ENCODE measurements at places on chromosomes 5 and 9. TPM values are rescaled to one million over a fixed set of nuclear protein-coding genes. Genes with fewer than 3 reads are reported as not detected.

DNA sequence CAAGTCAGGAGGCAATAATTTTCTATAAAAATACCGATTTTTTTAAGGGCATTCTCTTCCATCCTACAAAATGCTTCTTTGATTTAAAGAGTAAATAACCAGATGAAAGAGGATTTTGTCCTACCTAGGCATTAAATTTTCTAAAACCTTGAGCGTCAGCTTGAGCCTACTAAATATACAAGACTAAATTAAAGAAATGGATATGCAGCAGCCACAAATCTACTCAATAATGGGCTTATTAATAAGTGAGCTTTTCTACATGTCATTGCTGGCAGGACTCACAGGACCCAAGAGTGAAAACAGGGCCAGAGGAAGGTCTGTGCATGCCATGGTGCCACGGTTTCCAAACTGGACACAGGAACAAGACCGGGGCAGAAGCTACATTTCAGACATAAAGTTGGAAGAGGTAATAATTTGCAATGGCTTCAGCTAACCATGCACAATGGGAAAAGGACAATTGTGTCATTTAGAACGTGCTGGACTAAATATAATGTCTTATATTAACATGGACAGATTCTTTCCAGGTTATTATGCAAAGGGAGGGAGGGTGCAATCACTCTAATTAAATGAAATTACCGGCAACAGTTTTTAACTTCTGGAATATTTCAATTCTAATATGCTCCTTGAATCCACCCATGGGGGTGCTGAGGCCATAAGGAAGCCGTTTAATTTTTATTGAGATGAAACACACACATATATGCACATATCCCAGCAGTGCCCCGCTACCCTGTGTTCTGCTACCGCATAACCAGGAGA is 5.2 kb downstream of the WHRN start:
- DNase-seq: no peak
- no peaks in the 10 kb centered on the region for H3K36me3 ChIP-seq
- no peak overlapping the region for H3K27ac ChIP-seq
- peaks cover 16% of the 10 kb centered on the region for H3K27me3 ChIP-seq
- H3K4me3 ChIP-seq: no peak overlapping the region
- no peaks in the 10 kb centered on the region for H3K4me1 ChIP-seq

DNA sequence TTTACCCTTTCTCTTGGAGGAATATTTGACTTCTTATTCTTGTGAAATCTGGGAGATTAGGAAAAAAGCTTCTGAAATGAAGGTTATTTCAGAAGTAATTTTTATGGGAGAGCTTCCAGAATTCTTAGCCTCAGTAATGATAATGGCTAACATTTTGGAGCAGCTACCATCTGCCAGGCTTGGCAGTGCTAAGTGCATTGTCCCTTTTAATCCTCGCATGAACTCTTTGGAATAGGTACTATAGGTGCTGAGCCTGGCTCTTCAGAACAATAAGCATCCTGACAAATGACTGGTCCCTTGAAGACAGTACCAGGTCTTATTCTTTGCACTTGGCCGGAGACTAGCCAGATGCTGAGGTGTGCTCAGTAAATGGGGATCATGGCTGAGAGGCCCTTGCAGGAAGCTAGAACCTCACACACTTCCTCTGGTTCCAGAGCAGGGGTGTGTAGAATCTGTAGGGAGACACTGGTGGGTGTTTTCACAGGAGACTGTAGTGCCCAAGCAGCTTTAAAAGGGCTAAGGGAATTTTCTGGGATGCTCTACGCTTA is 90.7 kb downstream of the RCL1 start:
- no peak overlapping the region for H3K27ac ChIP-seq
- H3K27me3 ChIP-seq: peaks cover 1% of the 10 kb centered on the region
- H3K36me3 ChIP-seq: no peaks in the 10 kb centered on the region
- H3K4me3 ChIP-seq: no peak overlapping the region
- no peaks in the 10 kb centered on the region for H3K4me1 ChIP-seq

DNA sequence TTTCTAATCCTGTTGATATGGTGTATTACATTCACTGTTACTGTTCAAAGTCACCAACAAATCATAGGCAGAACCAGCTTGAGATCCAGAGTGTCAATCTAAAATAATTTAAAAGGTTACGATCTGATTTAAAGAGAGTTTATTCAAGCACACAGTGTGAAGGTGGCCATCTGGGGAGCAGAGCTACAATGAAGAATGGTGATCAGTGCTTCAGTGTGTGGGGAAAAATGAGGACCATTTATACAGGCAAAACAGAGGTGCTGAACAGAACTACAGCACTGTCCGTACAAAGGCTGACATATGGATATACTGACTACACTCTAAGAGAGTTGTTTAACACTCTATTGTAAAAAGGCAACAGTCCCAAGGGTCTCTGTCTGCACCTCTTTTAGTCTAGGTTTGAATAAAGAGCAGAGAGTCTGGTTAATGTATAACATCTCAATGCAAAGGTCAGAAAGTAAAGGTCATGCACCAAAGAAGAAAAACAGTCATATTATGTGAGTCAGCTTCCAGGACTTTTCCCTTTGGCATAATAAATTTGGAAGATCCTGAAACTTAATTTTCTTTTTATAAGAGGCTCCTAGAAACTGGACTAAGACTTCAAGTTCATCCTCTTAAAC is 29.7 kb upstream of the TDRD7 start:
- no peak overlapping the region for H3K4me3 ChIP-seq
- peaks cover 1% of the 10 kb centered on the region for H3K27me3 ChIP-seq
- H3K36me3 ChIP-seq: no peaks in the 10 kb centered on the region
- DNase-seq: no peak

- peaks cover 14% of the 10 kb centered on the region for H3K4me1 ChIP-seq
- H3K27ac ChIP-seq: no peak overlapping the region
- H3K36me3 ChIP-seq: no peaks in the 10 kb centered on the region
- no peak overlapping the region for H3K4me3 ChIP-seq
- DNase-seq: no peak
These were observed 57.1 kb downstream of the SLIT3 start for GRCh38 chr5:169243651-169244422.

DNA sequence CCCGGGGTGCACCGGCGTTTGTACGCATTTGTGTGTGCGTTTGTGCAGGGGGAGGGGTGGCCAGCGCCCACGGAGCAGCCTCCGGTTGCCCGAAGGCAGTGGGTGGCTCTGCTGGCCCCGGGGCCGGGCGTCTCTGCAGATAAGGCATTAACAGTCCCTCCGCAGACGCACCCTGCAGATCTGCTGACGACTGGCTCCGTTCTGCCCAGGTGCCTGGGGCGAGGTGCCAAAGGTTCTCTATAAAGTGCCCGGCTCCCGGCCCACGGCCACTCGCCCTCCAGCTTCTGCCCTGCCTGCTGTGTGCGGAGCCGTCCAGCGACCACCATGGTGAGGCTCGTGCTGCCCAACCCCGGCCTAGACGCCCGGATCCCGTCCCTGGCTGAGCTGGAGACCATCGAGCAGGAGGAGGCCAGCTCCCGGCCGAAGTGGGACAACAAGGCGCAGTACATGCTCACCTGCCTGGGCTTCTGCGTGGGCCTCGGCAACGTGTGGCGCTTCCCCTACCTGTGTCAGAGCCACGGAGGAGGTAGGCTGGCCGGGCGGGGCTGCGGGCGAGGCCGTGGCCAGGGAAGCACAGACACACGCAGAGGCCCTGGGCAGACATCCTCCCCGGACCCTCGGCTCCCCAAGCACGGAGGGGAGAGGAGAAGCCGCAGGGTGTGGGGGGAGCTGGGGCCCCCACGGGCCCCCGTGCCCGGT is at the start of gene SLC6A19:
Gene SLC6A19, plus strand, starts transcription at position 269 of the 699 bp plus-strand sequence. Its CDS starts 56 bp downstream, at position 325.
- H3K27me3 ChIP-seq: peaks cover 14% of the 10 kb centered on the region
- no peak within 1 kb of the TSS for H3K4me3 ChIP-seq
- DNase-seq: no peak
- H3K36me3 ChIP-seq: no peaks in the 10 kb centered on the region

- no peak overlapping the region for H3K4me3 ChIP-seq
- no peaks in the 10 kb centered on the region for H3K36me3 ChIP-seq
- no peak overlapping the region for H3K27ac ChIP-seq
- peaks cover 1% of the 10 kb centered on the region for H3K27me3 ChIP-seq
These were observed 296.3 kb upstream of the NMUR2 start for GRCh38 chr5:152701305-152701949.

DNA sequence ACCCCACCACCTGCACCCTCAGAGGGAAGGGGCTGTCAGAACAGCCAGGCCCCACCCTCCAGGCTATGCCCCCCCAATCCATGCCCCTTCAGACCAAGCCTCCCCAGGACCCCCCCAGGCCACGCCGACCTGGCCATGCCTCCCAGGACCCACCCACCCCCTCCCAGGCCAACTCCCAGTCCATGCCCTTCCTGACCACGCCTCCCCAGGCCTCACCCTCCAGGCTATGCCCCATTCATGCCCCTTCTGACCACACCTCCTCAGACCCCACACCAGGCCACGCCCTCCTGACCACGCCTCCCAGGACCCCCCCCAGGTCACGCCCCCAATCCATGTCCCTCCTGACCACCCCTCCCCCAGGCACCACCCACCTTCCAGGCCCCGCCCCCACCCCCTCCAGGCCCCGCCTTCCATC is 27.6 kb downstream of the TPPP start:
- H3K4me3 ChIP-seq: no peak overlapping the region
- no peaks in the 10 kb centered on the region for H3K4me1 ChIP-seq
- peaks cover 16% of the 10 kb centered on the region for H3K36me3 ChIP-seq
- DNase-seq: no peak

DNA sequence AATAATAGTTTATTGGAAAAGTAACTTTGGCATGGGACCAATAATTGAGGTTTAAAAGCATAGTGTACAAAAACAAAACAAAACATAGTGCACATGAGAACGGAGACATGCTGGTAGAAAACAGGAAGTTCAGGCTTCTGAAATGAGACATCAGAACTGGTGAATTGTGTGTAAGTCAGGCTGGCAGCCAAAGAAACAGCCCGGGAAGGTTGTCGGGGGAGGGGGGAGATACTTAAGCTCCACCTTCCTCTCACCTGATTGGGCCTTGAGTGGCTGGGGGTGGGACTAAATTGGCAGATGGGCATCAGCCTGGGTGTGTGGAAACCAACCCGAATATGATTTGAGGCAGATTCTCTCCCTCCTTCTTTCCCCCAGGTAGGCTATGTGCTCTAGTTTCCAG is 256.3 kb downstream of the SMARCA2 start:
- no peaks in the 10 kb centered on the region for H3K36me3 ChIP-seq
- H3K27me3 ChIP-seq: peaks cover 1% of the 10 kb centered on the region
- no peak overlapping the region for H3K27ac ChIP-seq
- H3K4me1 ChIP-seq: no peaks in the 10 kb centered on the region
- H3K4me3 ChIP-seq: no peak overlapping the region

DNA sequence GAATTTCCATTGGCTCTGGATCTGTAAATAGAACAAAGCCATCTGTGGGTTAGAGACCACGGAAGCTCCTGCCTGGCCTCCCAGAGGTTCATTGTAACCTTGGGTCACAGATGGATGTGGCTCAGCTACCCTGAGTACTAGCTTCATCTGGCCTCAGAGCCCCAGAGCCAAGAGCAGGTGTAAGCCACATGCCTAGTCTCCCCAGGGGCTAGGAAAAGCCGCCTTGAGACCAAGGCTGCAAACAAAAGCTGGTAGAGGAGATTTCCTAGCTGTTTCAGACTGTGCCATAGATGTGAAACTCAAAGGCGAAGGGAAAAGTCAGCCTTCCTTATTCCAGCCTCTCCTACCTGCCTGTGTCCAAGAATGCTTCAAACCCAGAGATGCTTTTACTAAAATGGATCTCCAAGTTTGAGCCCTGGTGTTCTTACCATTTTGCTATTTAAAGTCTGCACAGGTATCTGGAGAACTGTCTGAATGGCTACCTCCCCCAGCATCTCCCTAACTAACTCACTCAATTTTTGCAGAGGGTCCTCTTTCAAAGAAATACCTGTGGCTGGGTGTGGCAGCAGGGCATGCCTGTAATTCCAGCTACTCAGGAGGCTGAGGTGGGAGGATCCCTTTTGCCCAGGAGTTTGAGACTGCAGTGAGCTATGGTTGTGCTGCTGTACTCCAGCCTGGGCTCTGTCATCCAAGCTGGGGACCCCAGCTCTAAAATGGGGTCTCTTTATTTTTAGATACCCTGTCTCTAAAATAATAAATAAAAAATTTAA is 42.3 kb upstream of the MAP1B start:
- H3K36me3 ChIP-seq: no peaks in the 10 kb centered on the region
- no peak for DNase-seq
- no peak overlapping the region for H3K4me3 ChIP-seq
- peaks cover 4% of the 10 kb centered on the region for H3K4me1 ChIP-seq

DNA sequence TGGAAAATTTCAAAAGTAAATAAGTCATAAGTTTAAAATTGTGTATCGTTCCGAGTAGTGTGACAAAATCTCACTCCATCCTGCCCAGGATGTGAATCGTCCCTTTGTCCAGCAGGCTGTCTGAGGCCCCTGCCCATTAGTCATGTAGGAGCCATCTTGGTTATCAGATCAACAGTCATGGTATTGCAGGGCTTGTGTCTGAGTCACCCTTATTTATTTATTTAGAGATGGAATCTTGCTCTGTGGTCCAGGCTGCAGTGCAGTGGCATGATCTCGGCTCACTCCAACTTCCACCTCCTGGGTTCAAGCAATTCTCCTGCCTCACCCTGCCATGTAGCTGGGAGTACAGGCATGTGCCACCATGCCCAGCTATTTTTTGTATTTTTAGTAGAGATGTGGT is 30.2 kb downstream of the ITGA2 start:
- DNase-seq: no peak
- H3K4me1 ChIP-seq: no peaks in the 10 kb centered on the region
- no peak overlapping the region for H3K27ac ChIP-seq
- H3K4me3 ChIP-seq: no peak overlapping the region

- peaks cover 2% of the 10 kb centered on the region for H3K27me3 ChIP-seq
- peak overlapping the region; percentile 97 for H3K27ac ChIP-seq
- H3K4me3 ChIP-seq: no peak overlapping the region
- DNase-seq: no peak
These were observed 651.6 kb upstream of the RORB start for GRCh38 chr9:73845539-73845938.

- no peak overlapping the region for H3K27ac ChIP-seq
- peak; percentile 79 for DNase-seq
- no peaks in the 10 kb centered on the region for H3K27me3 ChIP-seq
- no peaks in the 10 kb centered on the region for H3K36me3 ChIP-seq
- H3K4me1 ChIP-seq: peaks cover 5% of the 10 kb centered on the region
These were observed 28.1 kb downstream of the NTRK2 start for GRCh38 chr9:84697509-84698114.

DNA sequence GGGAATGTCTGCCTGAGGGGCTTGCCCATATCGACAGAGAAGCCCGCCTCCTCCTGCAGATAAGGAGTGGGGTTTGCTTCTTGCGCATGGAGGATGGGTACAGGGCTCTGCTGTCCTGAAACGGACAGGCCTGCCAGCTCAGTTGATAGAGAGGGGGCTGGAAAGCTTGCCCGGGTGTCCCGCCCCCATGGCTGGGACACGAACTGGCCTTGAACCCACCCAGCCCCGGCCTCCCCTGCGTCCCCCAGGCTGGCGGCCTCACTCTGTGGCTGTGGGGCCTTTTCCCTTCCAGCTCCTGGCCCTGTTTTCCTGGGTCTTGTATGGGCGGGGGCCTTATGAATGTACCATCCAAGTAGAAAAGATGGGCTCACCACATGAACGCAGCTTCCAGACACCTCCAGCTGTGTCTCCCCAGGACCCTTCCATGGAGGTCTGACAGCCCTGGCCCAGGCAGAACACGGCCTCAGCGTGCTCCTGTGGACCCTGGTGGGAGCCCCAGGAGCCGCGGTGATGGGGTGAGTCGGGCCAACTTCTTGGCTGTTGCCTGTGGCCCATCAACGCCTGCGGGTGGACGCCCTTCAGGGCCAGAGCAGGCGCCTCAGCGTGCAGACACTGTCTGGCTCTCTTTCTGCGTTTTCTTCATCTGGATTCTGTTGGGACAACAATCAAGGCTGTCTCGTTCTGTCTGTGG is 15.9 kb upstream of the SLC2A6 start:
- peaks cover 8% of the 10 kb centered on the region for H3K27me3 ChIP-seq
- DNase-seq: no peak
- H3K4me3 ChIP-seq: no peak overlapping the region
- no peak overlapping the region for H3K27ac ChIP-seq

The ZNF354B gene
- 23.6 TPM for total RNA-seq

The HTR1A gene
- total RNA-seq: not detected

The PCDHB13 gene
- 7.1 TPM for total RNA-seq

The CCL21 gene
- total RNA-seq: not detected

The TLE1 gene
- total RNA-seq: 79.4 TPM
